ENCODE measurements at places on chromosomes 7 and 10.

- no peak for DNase-seq
These were observed 84.8 kb upstream of the CCNY start for GRCh38 chr10:35251373-35252100.

GRCh38 chr7:135236727-135237126, 3.1 kb downstream of the STRA8 start:
- DNase-seq: no peak

- DNase-seq: no peak
These were observed 64.4 kb downstream of the LYZL1 start for GRCh38 chr10:29353305-29353704.

DNA sequence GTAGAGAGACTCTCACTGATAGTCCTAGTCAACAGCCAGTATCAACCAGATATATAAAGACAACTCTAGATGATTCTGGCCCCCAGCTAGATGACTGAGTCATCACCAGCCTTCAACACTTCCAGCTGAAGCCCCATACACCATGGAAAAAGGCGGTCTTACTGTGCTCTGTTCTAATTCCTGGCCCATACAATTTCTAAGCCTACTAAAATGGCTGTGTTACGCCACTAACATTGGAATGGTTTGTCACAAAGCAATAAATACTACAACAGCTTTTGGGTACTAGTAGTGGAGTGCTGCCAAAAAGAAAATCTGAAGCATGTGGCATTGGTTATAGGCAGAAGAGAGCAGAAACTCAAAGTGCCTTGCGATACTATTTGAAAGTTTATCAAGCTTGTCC, 13.0 kb upstream of the TES start:
- no peak for DNase-seq

DNA sequence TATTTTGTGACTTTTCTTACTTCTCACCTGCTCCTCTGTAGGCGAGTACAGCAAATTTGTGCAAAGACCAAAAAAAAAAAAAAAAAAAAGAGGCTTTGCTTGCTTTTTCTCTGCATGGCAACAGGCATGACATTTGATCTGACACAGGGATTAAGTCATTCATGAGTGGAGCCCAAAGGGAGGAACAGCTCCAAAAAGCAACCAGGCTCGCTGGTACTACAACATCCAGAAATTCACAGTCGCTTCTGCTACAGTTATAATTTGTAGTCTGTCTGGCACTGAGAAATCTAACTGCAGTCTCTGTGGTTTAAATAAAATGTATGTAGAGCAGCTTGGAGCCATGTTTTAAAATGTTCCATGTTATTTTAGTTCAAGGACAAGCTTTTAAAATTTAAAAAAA, 31.7 kb downstream of the MKX start:
- no peak for DNase-seq

- DNase-seq: no peak
These were observed 121.8 kb downstream of the INHBA start for GRCh38 chr7:41581041-41581440.

- no peak for DNase-seq
These were observed 190.7 kb upstream of the GPR26 start for GRCh38 chr10:123475466-123475865.

DNA sequence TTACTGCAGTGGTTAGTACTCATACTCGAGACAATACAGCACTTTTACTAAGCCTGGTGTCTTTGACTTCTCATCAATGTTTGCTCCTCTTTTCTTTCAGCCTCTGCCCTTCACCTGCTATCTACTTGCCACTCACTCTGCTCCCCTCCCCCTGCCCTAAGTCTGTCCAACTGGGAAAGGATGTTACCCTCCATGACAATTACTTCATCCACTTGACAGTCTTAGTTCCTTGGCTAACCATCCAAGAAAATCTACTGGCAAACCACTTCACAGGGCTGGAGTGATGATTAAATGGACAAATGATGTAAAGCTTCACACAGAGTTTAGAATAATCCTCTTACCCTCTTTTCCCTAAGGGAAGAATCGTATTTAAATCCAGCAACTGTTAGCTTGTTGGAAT, 8.2 kb upstream of the DLD start:
- no peak for DNase-seq

DNA sequence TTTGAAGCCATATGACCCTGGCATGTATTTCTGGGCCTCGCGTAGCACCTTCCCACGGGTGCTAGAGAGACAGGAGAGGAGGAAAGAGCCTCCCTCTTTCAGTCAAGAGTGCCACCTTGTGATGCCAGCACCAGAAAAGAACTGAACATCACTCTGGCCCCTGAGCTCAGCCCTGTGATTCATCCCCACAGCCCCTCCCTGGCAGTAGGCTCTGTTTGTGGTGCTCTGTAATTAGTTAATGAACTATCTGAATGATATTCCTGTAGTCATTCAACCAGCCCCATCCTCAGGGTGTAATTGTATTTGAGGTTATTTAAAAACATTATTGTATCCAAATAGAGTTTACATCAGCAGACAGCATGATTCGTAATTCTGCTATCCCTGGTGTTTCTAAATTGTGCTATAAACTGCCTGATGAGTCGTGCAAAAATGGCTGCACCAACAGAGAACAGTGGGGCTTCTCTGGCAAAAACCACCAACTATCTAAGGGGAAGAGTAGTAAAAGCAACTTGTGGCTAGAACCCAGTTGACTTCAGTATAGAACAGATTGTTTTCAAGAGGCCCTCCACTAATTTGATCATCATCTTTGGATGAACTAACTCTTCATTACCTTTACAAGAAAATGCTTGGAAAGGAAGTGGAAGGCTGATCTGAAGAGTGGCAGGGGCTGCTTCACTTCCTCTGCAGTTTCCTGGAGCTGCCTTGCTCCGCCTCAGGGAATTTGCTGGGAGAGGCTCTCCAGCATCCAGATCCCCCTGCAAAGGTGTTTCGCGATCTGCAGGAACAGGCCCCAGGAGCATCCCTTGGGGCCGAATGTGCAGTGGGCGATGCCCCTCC, 23.7 kb upstream of the TIAL1 start:
- no peak for DNase-seq

DNA sequence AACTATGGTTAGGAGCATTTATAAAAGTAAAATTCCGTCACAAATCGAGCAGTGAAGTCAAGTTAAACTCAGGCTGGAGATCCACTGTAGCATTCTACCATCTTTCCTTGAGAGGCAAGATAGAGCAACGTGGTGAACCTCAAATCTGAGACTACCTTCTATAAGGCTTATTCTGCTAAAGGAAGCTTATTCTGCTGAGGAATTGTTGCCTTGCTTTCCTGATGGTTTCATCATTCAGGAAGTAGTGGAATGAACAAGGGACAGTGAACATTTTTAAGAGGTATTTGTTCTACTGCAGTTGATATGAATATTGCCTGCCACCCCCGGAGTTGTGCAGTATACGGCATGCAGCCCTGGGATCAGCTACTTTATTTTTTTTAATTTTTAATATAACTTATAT, 170.8 kb downstream of the VPS50 start:
- no peak for DNase-seq

DNA sequence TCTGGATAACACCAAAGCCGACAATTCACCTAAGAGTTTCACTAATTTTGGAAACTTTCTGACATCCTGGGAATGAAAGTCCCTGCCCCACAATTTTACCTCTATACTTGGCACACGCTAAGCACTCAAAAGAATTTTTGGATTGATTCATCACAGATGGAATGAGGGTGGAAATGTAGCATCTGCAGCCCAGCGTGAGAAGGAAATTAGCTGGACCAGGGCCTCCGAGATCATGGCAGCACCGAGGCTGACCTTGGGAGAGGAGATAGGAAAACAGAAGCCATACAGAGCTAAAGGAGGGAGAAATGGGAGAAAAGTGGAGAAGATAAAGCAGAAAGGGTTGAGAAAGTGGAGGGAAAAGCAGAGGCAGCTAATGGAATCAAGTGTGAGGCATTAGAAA, 606.6 kb upstream of the DPP6 start:
- no peak for DNase-seq

GRCh38 chr10:35552650-35553342, 52.3 kb upstream of the GJD4 start:
- DNase-seq: no peak

DNA sequence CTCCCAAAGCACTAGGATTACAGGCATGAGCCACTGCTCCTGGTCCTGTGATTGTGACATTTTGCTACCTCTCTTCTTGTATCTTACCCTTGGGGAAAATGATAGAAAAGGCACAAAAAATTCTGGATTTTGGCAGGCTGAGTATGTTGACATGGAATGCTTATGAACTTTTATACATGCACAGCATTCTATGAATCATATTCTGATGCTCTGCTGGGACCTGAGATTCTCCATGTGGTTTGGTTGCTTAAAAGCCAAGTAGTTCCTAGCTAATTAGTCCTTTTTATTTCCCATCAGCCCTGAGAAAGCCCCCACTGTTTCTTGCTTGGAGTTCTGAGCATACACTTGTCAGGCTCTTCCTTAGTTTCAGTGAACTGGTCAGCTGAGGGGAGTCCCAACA, 8.3 kb upstream of the KAZALD1 start:
- DNase-seq: no peak

DNA sequence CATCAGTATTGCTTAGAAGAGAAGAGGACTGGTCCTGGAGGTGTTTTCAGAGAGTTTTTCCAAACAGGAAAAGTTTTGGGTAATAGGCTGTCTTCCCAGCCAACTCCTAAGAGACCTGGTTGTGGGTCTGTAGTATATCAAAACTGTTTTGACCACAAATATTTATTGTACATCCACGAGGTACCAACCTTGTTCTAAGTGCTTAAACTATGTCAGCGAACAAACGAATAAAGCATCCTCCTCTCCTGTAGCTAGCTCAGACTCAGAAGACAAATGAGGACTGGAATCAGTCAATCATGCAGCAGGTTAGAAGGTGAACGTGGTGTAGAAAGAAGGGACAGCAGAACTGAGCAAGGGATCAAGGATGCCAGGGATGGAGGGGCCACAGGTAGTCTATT, 61.6 kb upstream of the MKI67 start:
- DNase-seq: no peak

DNA sequence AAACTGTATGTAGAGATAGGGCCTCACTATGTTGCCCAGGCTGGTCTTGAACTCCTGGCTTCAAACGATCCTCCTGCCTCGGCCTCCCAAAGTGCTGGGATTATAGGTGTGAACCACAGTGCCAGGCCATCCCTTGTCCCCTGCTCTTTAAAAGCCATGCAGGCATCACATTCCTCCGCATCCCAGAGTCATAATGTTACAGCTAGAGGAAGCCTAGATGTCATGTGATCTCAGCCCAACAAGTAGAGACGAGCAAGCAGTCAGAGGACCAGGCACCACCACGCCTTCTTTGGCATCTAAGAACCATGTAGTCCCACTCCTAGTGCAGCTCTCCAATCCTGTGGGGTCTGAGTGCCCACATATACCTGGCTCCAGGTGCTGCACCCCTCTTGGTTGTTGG, 13.1 kb downstream of the PODXL start:
- no peak for DNase-seq

- no peak for DNase-seq
These were observed 36.6 kb upstream of the ZNRF2 start for GRCh38 chr7:30247541-30248401.

DNA sequence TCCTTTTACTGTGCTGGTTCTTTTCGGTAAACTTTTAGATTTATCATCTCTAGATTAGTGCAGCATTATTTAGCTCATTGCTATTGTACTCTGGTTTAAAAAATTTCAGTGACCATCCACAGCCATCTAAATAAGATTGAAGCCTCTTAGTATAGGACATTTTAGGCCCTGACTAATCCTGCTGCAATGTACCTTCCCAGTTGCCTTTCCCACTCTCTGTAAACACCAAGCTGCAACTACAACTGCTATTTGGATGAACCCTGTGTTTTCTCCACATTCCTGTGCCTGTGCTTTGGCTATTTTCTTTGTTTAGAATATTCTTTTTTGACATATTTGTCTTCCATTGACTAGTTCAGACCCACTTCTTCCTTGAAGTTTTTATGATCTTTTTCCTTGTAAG, 314.6 kb downstream of the AUTS2 start:
- no peak for DNase-seq

GRCh38 chr10:29407280-29407858, 118.5 kb downstream of the LYZL1 start:
- DNase-seq: no peak

GRCh38 chr7:44569959-44570358, 3.7 kb downstream of the DDX56 start:
- DNase-seq: no peak

DNA sequence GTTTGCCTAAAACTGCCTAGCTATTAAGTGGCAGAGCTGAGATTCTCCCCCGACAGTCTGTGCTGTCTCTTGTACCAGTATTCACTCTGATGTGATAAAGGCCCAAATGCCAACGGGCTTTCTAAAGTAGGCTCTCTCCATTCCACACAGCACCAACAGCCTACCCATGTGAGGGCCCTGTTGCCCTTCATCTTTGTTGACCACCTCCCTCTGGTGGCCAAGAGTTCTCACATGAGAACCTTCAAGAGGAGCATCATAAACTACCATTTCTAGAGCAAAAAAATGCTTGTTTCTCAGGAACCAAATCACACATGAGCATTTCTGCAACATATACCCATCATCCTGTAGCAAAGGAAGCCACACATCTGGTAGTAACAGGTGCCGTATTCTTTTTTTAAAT, 185.8 kb downstream of the GRM8 start:
- no peak for DNase-seq

DNA sequence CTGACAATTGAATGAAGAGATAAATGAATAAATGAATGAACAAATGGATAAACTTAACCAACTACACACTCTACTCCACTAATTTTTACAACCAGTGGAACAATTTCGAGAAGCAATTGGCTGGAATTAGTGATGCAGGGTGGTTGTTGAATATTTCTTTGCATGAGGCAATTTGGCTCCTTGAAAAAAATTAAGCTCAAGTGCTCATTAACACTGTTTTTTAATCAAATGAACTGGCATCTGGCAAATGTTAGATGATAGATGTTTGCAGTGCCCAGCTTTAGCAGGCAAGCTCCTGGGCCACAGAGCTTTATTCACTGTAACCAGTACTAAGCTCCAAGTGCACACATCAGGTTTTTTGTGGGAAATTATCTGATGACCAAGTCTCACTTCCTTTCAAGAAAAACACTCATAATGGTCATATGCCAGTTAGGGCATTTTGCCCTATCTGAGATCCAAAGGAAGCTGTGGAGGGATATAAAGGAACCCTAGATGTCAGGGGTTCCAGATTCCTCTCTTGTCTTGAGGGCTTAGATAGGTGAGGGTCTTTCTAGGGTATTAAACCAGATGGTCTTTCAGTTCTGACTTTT, 16.4 kb upstream of the ADD3 start:
- no peak for DNase-seq

- peak; percentile 23 for DNase-seq
These were observed 1.3 kb downstream of the ZNRF2 start for GRCh38 chr7:30285536-30286284.

DNA sequence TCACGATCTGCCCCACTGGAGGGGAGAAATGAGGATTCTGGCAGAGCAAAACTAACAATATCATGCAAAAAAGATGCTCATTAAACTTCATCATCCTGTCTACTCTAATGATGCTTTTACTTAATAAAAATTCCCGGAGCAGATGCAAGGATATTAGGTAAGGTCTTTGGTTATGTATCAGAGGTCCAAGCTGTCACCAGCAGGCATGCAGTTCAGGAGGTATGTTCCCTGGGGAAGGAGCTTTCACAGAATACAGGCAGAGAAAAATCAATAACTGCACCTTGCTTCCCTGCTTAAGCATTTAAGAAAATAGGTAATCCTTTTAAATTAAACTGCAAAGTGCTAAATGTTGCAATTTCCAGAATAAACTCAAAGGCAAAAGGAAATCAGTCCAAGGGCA, 81.6 kb upstream of the C1QL3 start:
- no peak for DNase-seq

Measured in C1 segment of cervical spinal cord (tissue), 14 donors.